Activated T-helper 1 cell treated with anti-CD3 and anti-CD28 coated beads, Interleukin-2, amount 50 U/mL, for 16 hours (primary cell): ENCODE measurements at places on chromosomes 6 and 20.

DNA sequence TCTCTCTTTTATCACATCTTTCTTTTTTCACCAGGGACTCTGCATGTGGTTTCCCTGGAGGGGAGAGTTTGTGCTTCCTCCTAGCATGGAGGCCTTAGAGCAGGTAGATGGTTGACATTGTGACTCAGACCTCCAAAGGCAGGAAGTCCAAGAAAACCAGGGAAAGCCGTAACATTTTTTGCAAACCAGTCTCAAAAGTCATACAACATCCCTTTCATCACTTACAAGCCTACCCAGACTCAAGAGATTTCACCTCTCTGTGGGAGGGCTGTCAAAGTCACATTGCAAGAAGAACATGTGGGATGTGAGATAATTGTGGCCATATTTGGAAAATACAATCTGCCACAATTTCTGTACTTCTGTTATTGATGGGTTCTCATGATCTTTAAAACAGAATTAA, 46.2 kb downstream of the SNRNP48 start:
- DNase-seq = no peak

DNA sequence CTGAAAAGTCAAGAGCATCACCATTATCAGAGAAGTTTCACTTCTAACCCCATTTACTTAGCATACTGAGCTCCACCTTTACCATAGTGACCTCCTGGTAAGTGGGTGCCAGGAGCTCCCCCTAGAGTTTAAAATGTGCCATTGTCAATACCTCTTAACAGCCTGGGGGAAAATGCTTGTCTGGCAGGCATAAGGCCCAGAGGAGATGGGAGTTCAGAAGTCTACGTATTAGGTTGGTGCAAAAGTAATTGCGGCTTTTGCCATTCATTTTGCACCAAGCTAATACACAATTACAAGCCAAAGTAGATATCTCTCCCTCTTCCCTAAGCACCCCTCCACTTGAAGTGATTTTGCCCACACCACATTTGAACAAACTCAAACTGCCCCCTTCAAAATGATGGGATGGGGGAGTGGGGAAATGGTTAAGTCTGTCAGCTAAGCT, 919.0 kb downstream of the KIF16B start:
- DNase-seq = no peak

- DNase-seq = no peak
Measured at GRCh38 chr20:33287884-33288283, 4.9 kb downstream of the BPIFB1 start.

- no peak for DNase-seq
Measured at GRCh38 chr6:26159357-26160273, 72.4 kb downstream of the HFE start.

GRCh38 chr20:22226849-22227700, 357.3 kb downstream of the FOXA2 start:
- no peak for DNase-seq

GRCh38 chr20:528923-529604, 14.5 kb downstream of the CSNK2A1 start:
- DNase-seq = no peak

DNA sequence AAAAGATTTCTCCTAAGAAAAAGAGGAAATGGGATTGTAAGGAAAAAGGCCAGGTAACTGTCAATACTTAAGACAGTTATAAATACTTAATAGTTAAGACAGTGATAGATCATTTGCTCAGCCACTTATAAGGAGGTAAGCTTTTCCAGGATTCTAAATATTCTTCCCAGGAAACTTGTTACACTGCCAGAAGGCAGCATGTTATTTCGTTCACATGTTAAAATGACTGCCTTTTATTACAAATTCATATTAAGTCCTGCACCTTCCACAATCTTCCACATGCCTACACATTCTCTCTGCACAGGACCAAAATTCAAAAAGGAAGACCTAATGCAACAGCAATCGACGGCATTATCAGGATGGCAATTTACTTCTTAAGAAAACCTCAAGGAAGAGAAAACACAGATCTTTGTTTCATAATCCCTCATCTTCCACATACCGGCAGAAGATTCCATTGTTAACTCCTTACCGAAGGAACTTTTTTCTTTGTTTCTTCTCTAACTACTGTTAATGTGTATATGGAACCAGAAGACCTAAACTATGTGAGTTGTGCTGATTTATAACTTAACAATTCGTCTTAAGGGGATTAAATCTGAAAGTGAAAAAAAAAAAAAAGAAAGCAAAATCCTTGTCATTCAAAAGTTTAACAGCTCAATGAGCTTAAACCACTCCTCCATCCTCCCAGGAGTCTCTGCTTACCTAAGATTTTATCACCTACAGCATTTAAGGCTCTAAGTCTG, 799 bp downstream of the TAAR2 start:
- no peak for DNase-seq

GRCh38 chr20:40743141-40743775, 54.2 kb upstream of the MAFB start:
- DNase-seq = no peak

- DNase-seq = no peak
Measured at GRCh38 chr6:48200869-48201390, 89.9 kb upstream of the PTCHD4 start.

DNA sequence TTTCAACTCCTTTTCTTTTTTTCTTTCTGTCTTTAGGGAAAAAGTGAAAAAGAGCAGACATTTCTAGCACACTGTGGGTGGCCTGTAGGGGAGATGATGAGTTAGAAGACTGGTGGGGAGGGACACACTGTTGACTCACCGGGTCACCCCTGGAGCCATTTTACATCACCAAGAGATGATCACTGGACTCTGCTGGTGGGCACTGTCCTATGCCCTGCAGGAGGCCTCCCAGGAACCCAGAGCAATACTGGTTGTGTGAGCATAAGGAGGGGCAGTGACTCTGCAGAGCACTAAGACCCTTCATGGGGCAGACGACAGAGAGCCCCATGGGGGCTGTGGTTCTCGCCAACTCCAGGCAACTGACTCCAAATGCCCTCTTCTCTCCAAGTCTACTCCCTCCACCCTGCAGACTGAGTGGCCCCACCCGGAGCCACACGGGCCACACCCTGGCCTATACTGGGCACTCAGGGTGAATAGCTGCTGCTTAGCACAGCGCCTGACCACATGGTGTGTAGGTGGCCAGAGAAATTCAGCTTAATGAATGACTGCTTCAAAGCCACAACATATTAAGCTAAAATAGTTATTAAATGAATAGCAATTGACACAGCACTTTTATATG, 177.5 kb downstream of the CDC5L start:
- DNase-seq = no peak

- no peak for DNase-seq
Measured at GRCh38 chr6:5657684-5658430, 348.9 kb downstream of the NRN1 start.

DNA sequence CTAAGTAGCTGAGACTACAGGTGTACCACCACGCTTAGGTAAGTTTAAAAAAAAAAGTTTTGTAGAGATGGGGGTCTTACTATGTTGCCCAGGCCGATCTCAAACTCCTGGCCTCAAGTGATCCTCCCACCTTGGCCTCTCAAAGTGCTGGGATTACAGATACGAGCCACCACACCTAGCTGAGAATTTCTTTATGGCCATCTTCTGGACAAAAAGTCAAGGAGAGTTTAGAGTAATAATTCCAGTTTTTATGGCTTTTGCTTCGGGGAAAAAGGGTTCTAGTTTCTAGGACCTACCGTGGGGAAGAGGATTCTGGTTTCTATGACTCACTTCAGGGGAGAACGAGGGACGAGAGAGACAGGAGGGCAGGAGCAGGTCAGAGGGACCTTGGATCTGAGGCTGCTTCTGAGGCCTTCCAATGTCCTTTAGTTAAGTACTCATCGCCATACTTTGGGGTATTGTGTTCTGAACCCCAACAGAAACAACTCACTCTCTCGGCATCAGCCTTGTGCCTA, 69.3 kb upstream of the IER3 start:
- no peak for DNase-seq

- no peak for DNase-seq
Measured at GRCh38 chr20:11912013-11912658, 5.6 kb upstream of the BTBD3 start.

DNA sequence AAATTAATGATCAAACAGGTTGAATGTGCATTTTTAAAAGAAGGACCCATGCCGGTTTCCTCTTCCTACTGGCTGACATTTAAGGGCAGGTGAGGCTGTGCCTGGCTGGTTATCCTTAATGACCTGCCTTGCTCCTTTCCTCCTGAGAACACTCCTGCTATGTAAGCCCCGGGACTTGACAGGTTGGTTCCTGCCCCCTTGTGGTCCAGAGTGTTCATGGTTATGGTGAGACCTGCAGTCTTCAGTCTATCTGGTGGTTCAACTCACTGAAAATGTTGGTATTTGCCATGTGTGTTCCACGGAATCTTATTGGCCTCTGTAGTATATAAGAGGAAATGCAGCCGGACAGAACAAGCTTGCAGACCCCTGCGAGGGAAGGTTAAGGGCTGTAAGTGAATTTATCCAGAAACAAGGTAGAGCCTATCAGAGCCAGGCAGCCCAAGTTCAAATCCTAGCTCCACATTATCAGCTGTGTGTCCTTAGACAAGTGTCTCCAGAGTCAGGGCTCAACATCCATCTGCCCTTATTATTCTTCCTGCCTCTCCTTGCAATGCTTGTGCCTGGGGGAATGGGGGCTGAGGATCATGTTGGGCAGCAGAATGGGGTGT, 5.2 kb upstream of the BPIFA3 start:
- DNase-seq = no peak

GRCh38 chr6:143811501-143812157, 31.5 kb upstream of the LTV1 start:
- no peak for DNase-seq

GRCh38 chr6:33880104-33880678, 76.4 kb upstream of the MLN start:
- no peak for DNase-seq

DNA sequence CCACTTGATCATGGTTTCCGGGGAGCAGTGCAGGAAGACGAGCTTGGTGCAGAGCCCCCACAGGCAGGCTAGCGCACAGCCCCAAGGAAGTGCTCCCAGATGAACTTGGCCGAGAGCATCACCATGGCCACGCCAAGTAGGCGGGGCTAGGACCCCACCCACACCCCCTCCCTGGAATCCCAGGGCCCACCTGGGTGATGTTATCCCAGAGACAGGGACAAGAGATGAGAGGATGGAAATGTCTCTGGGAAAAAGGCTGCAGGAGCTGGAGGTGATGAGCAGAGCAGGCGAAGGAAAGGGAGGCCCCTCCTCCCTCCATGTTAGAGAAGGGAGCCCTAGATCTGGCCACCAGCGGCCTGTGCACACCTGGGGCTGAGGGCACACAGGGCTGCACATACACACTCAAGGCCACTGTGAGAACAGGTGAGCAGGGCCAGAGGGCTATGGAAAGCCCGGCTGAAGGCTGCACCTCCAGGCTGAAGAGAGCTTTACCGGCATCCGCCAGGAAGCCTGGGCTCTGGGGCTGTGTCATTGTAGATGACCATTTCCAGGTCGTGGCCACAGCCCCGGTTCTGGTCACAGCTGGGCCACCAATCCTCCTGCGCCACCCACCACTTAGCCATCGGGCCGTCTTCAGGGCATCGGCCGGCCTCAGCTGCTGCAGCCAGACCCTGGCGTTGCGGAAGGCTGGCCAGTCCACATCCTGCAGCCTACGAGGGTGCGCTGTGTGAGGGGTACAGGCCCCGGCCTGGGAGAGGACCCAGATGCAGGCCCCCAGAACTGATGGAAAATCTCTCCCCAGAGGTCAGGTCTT, 24.9 kb downstream of the NPEPL1 start:
- no peak for DNase-seq

- DNase-seq = no peak
Measured at GRCh38 chr20:9269280-9269971, 200.5 kb downstream of the PLCB4 start.

DNA sequence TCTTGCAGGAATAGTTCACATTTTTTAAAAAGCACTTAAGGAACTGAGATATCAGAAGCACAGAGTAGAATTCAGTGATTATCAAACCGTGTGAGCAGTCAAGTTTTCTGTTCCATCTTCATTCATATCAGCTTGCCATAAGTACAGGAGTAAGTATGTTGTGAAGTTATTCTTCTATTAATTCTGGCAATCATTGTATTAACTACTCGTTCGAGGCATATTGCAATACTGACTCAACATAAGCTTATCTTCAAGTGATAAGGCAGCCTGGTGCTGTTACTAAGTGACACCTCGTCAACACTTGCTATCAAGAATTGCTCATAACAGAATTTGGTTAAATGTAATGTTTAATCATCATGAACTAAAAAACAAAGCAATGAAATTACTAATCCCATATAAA, 75.7 kb upstream of the SNX9 start:
- no peak for DNase-seq

DNA sequence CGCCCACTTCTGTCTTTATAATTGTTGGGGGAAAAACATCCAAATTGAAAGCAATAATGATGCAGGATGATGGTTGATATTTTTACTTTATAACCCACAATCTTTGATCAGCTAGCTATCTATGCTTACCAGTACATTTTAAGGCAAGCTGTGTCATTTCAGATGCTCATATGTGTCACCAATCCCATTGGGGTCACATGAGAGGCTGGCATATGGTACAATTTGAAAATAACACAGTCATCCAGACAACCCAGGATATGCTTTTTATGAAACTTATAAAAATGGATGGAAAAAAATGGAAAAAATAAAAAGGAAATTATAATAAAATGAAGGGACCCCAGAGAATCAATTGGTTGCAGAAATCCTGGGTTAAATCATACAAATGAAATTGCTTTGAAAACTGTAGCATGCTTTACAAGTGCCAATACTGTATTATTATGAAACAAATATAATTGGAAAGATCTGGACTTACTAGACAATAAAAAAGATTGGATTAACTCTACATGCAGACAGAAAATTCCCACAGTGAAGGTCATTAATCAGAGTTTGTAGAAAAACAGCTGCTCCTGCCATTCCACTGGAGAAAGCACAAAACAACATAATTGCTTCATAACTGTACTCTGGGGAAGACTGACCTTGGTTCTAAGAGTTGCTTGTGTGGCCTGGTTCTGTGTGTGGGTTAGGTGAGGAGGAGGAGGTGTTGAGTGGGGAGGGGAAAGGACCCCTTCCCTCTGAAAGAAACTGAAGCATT, 13.3 kb upstream of the PRIM2 start:
- DNase-seq = no peak

DNA sequence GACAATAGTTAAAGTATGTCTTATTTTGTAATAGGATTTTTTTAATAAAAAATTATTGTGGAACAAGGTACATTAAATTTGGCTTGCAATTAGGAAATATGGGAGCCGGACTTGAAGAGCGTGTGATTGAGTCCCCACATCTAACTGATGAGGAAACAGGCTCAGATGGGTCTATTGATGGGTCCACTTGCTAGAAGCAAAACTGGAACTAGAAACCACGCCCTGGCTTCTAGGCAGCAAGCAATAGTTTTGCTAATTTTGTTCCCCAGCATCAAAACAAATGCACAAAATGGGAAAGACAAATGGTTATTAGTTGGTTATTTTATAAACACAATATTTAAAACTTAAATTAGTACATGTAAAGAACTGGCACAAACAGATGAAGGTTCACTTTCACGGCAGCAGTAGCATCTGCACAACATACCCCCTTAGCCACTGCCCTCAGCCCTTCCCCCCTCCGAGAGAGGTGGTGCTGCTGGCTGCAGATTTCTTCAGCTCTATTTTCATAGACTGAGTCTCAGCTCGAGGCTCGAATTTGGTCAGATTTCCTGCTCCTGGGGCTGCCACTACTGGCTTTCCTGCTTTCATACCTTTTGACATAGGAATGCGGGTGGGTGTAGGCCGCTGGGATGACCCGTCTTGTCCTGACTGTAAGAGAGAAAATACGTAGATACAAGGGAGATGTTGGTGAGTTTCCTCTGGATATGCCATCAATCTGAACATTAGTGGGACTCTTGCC, 23.8 kb upstream of the TMEM30A start:
- no peak for DNase-seq

GRCh38 chr6:125019918-125020317, 57.7 kb downstream of the RNF217 start:
- DNase-seq = no peak

GRCh38 chr6:41377071-41377470, 41.7 kb downstream of the NCR2 start:
- DNase-seq = no peak
